ENCODE measurements at places on chromosomes 4 and X. TPM values are rescaled to one million over a fixed set of nuclear protein-coding genes. Genes with fewer than 3 reads are reported as not detected.

Gene SPATA18
- total RNA-seq: 18.6 TPM

Gene REELD1
- total RNA-seq: not detected

Gene USP51
- 1.1 TPM for total RNA-seq

Gene TMEM156
- 0.32 TPM for total RNA-seq

Gene MAGEA11
- total RNA-seq: not detected

Gene KIAA1210
- not detected for total RNA-seq

Gene HCCS
- total RNA-seq: 25.5 TPM

Gene PDK3
- 47.5 TPM for total RNA-seq

Gene GRPR
- 0.17 TPM for total RNA-seq

Gene APBB2
- total RNA-seq: 192 TPM

Gene HPF1
- total RNA-seq: 18.5 TPM

- H3K4me1 ChIP-seq: peaks cover 83% of the 10 kb centered on the region
- DNase-seq: no peak
- peak overlapping the region; percentile 78 for H3K27ac ChIP-seq
These were observed 6.0 kb downstream of the PDLIM5 start for GRCh38 chr4:94457692-94458106.

GRCh38 chrX:133939655-133940302 lies 45.6 kb downstream of the GPC3 start:
- H3K4me3 ChIP-seq: no peak overlapping the region
- H3K4me1 ChIP-seq: peaks cover 4% of the 10 kb centered on the region
- H3K27ac ChIP-seq: no peak overlapping the region
- H3K27me3 ChIP-seq: no peaks in the 10 kb centered on the region

GRCh38 chrX:38817004-38817703 lies 15.9 kb downstream of the MID1IP1 start:
- no peaks in the 10 kb centered on the region for H3K4me1 ChIP-seq
- H3K27ac ChIP-seq: peak overlapping the region; percentile 2

DNA sequence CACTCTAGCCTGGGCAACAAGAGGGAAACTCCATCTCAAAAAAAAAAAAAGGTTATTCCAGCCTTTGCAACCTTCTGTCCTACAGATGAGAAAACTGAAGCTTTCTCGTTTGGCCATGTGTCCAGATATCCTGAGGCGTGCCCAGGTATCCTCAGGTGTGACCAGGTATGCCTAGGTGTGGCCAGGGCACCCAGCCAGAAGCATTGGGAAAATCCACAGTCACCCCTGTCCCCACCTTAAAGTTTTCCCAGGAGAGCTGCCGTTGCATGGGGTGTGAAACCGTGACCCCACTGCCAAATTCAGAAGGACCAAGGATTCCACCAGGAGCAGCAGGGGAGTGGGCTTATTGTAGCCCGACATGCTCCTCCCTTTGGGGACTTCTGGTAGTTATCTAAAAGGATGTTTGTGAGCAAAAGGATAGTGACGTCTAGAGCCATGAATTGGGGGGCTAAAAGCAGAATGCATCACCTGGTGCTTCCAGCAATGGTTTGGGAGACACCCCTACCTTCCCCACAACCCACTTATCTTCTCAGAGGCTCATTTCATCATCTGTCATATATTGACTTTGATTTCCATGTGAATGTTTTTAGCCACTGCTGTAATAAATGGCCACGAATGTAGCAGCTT lies 4.0 kb upstream of the DHRSX start:
- H3K4me3 ChIP-seq: no peak overlapping the region
- H3K27ac ChIP-seq: no peak overlapping the region

- H3K36me3 ChIP-seq: no peaks in the 10 kb centered on the region
- H3K27me3 ChIP-seq: no peaks in the 10 kb centered on the region
- no peak overlapping the region for H3K4me3 ChIP-seq
- no peak overlapping the region for H3K27ac ChIP-seq
- DNase-seq: no peak
These were observed 165.3 kb downstream of the GLRA2 start for GRCh38 chrX:14694611-14695010.

GRCh38 chrX:1750267-1750666 lies 135.4 kb downstream of the ASMT start:
- no peak overlapping the region for H3K27ac ChIP-seq
- H3K36me3 ChIP-seq: no peaks in the 10 kb centered on the region
- peaks cover 9% of the 10 kb centered on the region for H3K27me3 ChIP-seq
- no peak for DNase-seq
- H3K4me1 ChIP-seq: peaks cover 14% of the 10 kb centered on the region
- H3K4me3 ChIP-seq: no peak overlapping the region

- H3K4me3 ChIP-seq: no peak overlapping the region
- H3K36me3 ChIP-seq: no peaks in the 10 kb centered on the region
- no peaks in the 10 kb centered on the region for H3K27me3 ChIP-seq
- H3K4me1 ChIP-seq: peaks cover 40% of the 10 kb centered on the region
- no peak overlapping the region for H3K27ac ChIP-seq
These were observed 2.5 kb downstream of the CCDC110 start for GRCh38 chr4:185468999-185469398.

- peaks cover 14% of the 10 kb centered on the region for H3K36me3 ChIP-seq
- H3K27ac ChIP-seq: no peak overlapping the region
- no peak overlapping the region for H3K4me3 ChIP-seq
- no peaks in the 10 kb centered on the region for H3K27me3 ChIP-seq
- DNase-seq: no peak
These were observed 2.4 kb downstream of the ZMYM3 start for GRCh38 chrX:71251466-71251973.

- no peaks in the 10 kb centered on the region for H3K4me1 ChIP-seq
- no peak overlapping the region for H3K27ac ChIP-seq
- no peaks in the 10 kb centered on the region for H3K36me3 ChIP-seq
- DNase-seq: no peak
- H3K4me3 ChIP-seq: no peak overlapping the region
These were observed 112.4 kb upstream of the EDA2R start for GRCh38 chrX:66751136-66751782.

DNA sequence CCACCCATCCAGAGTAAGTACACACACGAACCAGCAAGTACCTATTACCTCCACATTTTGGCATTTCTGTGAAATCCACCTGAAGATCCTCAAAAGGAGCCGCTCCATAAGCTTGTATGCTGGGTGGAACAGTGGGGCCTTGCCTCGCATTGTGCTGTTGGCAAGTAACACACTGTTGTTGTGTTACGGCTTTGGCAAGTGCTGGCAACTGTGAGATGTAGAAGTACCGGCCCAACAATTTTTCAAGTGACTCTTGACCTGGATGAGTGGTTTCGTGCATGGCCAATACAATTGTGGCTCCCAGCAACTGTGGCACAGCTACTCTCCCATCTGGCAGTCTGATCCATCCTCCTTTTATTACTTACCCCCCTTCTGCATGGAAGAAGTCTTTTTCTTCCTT lies 128.7 kb downstream of the CCNB3 start:
- no peak for DNase-seq
- H3K27me3 ChIP-seq: no peaks in the 10 kb centered on the region
- no peaks in the 10 kb centered on the region for H3K4me1 ChIP-seq
- H3K36me3 ChIP-seq: no peaks in the 10 kb centered on the region
- no peak overlapping the region for H3K27ac ChIP-seq

- peak overlapping the region; percentile 22 for H3K27ac ChIP-seq
- no peaks in the 10 kb centered on the region for H3K36me3 ChIP-seq
- H3K4me1 ChIP-seq: peaks cover 36% of the 10 kb centered on the region
- DNase-seq: no peak
- no peak overlapping the region for H3K4me3 ChIP-seq
- no peaks in the 10 kb centered on the region for H3K27me3 ChIP-seq
These were observed 145.8 kb upstream of the SPRY1 start for GRCh38 chr4:123250843-123251242.

DNA sequence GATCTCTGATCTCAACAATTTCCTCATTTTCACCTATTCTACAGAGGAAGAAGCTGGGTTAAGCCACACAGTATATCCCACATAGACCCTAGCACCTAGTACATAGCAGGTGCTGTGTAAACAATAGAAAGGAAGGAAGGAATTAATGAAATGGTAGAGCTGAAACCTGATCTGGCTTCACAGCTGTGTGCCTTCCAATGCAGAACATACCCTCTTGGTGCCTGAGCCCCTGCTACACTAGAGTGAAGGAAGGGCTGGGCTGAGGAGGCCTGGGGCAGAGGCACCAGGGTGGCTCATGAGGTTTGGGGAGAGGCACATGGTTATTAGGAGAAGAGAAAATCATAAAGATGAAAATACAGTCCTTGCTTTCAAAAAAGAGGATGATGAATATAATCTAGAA lies 21.3 kb downstream of the LRRC66 start:
- no peak overlapping the region for H3K27ac ChIP-seq
- no peak for DNase-seq
- no peak overlapping the region for H3K4me3 ChIP-seq
- no peaks in the 10 kb centered on the region for H3K27me3 ChIP-seq
- H3K4me1 ChIP-seq: no peaks in the 10 kb centered on the region

- no peak for DNase-seq
- no peaks in the 10 kb centered on the region for H3K4me1 ChIP-seq
- no peak overlapping the region for H3K4me3 ChIP-seq
- H3K27me3 ChIP-seq: peaks cover 8% of the 10 kb centered on the region
- H3K36me3 ChIP-seq: no peaks in the 10 kb centered on the region
- H3K27ac ChIP-seq: no peak overlapping the region
These were observed 182.4 kb upstream of the LCORL start for GRCh38 chr4:18203966-18204365.

DNA sequence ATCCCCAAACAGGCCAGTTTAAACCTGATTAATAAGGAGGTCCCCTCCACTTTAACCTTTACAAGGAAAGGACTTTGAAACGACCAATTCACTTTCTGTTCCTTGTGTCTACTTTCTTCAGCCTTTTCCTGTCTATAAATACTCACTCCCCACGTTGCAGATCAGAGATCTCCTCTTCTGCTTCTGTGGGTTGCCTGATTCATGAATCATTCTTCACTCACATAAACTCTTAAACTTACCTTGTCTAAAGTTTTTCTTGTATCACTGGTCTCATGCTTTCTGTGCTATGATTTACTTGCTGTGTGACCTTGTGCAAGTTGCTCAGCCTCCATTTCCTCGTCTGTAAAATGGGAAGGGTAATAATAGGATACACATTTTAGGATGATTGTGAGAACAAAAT lies 236.1 kb downstream of the QDPR start:
- DNase-seq: no peak
- peaks cover 3% of the 10 kb centered on the region for H3K4me1 ChIP-seq
- no peak overlapping the region for H3K27ac ChIP-seq
- no peak overlapping the region for H3K4me3 ChIP-seq
- no peaks in the 10 kb centered on the region for H3K36me3 ChIP-seq
- H3K27me3 ChIP-seq: no peaks in the 10 kb centered on the region

GRCh38 chr4:47791965-47792364 lies 45.9 kb downstream of the CORIN start:
- H3K4me3 ChIP-seq: no peak overlapping the region
- peaks cover 32% of the 10 kb centered on the region for H3K27me3 ChIP-seq
- H3K36me3 ChIP-seq: no peaks in the 10 kb centered on the region
- DNase-seq: no peak
- no peak overlapping the region for H3K27ac ChIP-seq

DNA sequence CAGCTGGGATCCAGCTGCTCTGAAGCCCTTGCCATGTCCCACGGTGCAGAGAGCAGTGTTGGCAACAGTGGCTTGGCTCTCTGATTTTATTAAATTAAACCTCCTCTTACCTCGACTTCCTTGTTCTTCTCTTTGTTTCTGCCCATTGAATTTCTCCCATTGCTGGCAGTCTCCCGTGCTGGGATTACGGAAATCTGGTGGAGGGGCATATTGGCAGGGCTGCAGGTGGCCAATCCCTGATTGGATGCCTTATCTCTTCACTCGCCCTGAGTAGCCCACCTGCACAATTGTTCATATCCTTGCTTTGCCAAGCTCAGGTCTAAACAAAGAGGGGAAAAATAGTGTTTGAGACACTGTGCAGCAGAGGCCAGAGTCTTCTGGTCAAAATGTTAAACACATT lies 493.9 kb downstream of the TMA16 start:
- no peaks in the 10 kb centered on the region for H3K4me1 ChIP-seq
- H3K27ac ChIP-seq: no peak overlapping the region
- no peaks in the 10 kb centered on the region for H3K36me3 ChIP-seq
- H3K4me3 ChIP-seq: no peak overlapping the region
- DNase-seq: no peak
- H3K27me3 ChIP-seq: peaks cover 13% of the 10 kb centered on the region

- no peaks in the 10 kb centered on the region for H3K36me3 ChIP-seq
- no peak overlapping the region for H3K4me3 ChIP-seq
- no peak overlapping the region for H3K27ac ChIP-seq
- H3K4me1 ChIP-seq: no peaks in the 10 kb centered on the region
- peaks cover 33% of the 10 kb centered on the region for H3K27me3 ChIP-seq
These were observed 56.8 kb upstream of the TXK start for GRCh38 chr4:48190839-48191238.

DNA sequence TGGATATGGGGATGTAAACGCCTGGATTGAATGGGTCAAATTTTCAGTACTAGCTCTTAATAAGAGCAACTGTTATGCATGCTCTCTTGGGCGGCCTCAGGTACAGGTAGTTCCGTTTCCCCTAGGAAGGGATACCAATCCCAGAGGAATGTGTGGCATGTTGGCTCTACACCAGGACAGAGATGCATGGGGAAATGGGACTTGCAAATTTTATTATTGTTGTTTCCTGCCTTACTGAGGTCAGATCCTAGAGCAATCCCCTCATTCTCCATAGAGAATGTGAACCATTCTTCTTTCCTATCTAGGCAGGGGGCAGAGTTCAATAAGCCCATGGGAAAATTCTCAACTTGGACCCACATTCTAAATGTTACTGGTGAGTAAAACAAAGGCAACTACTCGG lies 361.8 kb upstream of the FGF16 start:
- peaks cover 16% of the 10 kb centered on the region for H3K4me1 ChIP-seq
- no peak for DNase-seq
- H3K27me3 ChIP-seq: no peaks in the 10 kb centered on the region
- H3K36me3 ChIP-seq: peaks cover 1% of the 10 kb centered on the region
- no peak overlapping the region for H3K27ac ChIP-seq

DNA sequence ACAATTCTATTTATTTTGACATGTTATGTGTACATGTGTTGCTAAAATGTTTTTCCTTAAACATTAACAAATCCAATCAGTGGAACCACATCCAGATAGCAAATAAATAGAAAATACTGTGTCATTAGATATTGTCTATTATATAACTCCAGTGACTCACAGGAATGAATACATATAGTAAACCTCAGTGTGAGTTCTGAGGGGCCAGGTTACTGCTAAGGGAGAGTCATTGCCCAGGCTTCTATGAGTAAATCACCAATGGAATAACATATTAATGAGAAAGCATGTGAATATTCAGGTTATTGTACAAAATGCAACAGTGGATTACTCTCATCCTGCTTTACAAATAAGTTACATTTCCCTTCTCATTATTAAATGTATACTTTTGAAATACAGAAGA lies 27.2 kb downstream of the TACR3 start:
- H3K4me1 ChIP-seq: no peaks in the 10 kb centered on the region
- H3K4me3 ChIP-seq: no peak overlapping the region
- peaks cover 2% of the 10 kb centered on the region for H3K27me3 ChIP-seq
- no peaks in the 10 kb centered on the region for H3K36me3 ChIP-seq
- no peak overlapping the region for H3K27ac ChIP-seq
